Subcutaneous adipose tissue (tissue), 4 donors: ENCODE measurements at places on chromosomes 4 and X. TPM values are rescaled to one million over a fixed set of nuclear protein-coding genes. Genes with fewer than 3 reads are reported as not detected.

The FBXL5 gene
- 200 TPM for total RNA-seq

The STPG2 gene
- total RNA-seq, result 1.7 TPM

The FABP2 gene
- total RNA-seq, result not detected

The RPL36A gene
- total RNA-seq, result 1,477 TPM

The CITED1 gene
- total RNA-seq, result not detected

The FGFBP2 gene
- 69.4 TPM for total RNA-seq

The CSTF2 gene
- 6.5 TPM for total RNA-seq

The TCEAL8 gene
- 72.1 TPM for total RNA-seq

The USP17L13 gene
- not detected for total RNA-seq

The ADAMTS3 gene
- 1.3 TPM for total RNA-seq

The SNCA gene
- 8.2 TPM for total RNA-seq

The FHDC1 gene
- total RNA-seq, result 0.49 TPM

The BMP15 gene
- total RNA-seq, result not detected

The TEX13B gene
- not detected for total RNA-seq

The CDKL5 gene
- total RNA-seq, result 6.2 TPM

The LGI2 gene
- 4.4 TPM for total RNA-seq

The NXF2 gene
- total RNA-seq, result not detected

The F8 gene
- 21.1 TPM for total RNA-seq

The VCX2 gene
- total RNA-seq, result not detected

The BCORL1 gene
- 4.2 TPM for total RNA-seq

The MAGEC2 gene
- not detected for total RNA-seq
